ENCODE measurements at places on chromosomes 6 and 20.

- DNase-seq = peak; percentile 44
Measured at GRCh38 chr6:142819603-142820337, 125.2 kb downstream of the HIVEP2 start.

DNA sequence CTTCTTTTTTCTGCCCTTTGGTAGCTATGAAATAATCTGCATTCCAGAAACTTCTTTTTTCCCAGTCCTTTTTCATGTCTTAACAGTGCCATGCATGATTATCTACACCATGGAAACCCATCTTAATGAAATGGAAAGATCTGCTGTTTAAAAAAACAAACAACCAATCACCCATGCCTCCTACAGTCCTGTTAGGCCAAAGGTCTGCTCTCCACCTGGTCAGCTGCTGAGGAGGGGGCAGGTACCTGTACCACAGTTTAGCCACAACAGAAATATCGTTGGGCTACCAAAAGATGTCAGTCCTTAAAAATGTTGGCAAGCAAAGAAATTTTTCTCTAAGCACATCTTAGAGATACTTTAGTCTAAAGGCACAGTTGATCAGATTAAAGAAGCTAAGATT, 112.6 kb downstream of the SLC16A10 start:
- no peak for DNase-seq

DNA sequence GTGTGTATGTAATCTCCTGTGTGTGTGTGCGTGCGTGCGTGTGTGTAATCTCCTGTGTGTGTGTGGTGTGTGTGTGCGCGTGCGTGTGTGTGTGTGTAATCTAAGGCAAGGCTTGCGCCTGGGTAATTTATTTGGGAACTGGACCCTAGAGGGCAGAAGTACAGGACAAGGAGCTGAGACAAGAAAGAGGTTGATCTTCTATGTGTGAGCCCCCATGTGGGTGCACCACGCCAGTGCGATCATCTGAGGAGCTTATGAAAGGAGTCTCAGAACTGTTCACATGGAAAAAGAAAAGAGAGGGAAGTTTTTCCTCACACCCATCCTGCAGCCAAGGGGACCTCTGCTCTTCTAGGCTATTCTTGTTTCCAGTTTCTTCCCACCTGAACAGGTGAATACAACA, 220.1 kb upstream of the GGTLC1 start:
- DNase-seq = no peak

GRCh38 chr20:23640018-23640601, 2.4 kb upstream of the CST3 start:
- DNase-seq = no peak

DNA sequence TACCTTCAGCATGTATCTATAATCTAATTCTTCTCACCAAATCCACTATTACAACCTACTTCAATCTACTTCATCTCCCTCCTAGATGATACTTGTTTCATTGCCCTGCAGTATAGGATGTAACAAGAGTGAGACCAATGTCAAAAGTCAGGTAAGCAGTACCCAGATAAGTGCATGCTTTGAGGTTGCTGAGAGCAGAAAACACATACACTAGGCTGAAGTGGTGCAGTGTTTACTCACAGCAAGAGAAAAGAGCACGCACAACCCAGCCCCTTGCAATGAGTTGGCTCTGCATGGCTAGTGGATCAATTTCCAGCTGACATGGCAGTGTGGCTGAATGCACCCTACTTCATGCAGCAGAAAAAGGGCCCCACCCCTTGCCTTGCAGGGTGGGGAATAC, 199.9 kb downstream of the EPHA7 start:
- DNase-seq = no peak

- DNase-seq = no peak
Measured at GRCh38 chr20:5900908-5901307, 49.4 kb downstream of the TRMT6 start.

- no peak for DNase-seq
Measured at GRCh38 chr20:10802236-10802635, 128.4 kb upstream of the JAG1 start.

GRCh38 chr20:370977-371754, 9.4 kb upstream of the TRIB3 start:
- DNase-seq = no peak

GRCh38 chr6:21886542-21887151, 293.1 kb downstream of the SOX4 start:
- DNase-seq = no peak

GRCh38 chr6:17478223-17478907, 85.0 kb downstream of the CAP2 start:
- no peak for DNase-seq

DNA sequence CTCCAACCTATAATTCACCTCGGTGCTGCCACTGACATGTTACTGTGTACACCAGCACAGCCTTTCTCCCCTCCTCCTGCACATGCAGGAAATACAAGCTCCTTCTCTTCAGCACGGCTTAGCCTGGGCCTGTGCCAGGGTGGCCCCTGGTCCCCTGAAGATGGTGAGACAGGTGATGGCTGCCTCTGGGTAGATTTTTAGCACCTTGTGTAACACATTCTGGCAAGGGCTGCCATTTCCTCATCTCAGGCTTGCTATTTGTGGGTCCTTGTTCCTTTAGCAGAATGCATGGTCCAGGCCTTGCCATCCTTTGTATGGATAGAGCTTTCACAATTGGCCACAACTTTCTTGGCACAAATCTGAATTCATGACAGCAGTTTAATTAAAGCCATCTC, 151.3 kb downstream of the CDC5L start:
- no peak for DNase-seq
